ENCODE measurements at places on chromosomes 12 and 14.

DNA sequence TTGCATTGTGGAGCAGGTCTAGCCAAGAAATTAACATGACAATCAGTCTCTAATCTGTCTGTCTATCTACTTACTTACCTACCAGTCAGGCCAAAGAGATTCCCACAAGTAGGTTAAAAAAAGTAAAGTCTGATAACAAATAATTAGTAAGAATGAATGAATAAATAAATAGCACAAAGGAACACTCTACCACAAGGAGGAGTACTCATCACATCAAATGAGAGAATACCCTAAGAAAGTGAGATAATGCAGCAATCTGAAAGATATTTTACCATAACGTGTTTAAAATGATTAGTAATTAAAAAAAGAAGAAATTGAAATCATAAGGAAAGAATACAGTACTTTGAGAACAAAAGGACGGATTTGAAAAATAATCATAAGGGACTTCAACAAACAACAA is 187.2 kb downstream of the SYNE2 start:
- no peak for DNase-seq

- no peak for DNase-seq
Measured at GRCh38 chr14:70982200-70982599, 74.9 kb downstream of the PCNX1 start.

GRCh38 chr12:67879937-67880336 is 109.3 kb upstream of the IFNG-AS1 start:
- no peak for DNase-seq

DNA sequence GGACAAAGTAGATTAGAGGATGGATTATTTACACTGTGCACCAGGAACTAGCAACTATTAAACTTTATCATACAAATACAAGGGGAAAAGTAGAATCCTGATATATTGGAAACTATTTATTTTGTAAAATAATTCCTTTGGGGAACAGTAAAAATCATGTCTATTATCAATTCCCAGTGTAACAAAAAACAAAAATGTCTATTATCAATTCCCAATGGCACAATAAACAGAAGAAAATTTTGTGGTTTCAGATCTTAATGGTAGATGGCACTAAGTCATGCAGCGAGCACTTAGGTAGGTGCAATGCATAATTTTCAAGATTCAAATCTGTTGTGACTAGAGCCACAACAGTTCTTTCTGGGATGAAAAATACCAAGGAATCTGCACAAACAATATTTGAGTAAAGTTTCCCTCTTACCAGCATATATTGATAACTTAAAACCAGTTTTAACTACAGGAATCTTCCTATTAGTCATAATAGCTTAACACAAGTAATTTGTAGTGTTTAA is 13.7 kb downstream of the CFL2 start:
- DNase-seq: no peak

- DNase-seq: no peak
Measured at GRCh38 chr12:45131506-45131905, 80.6 kb upstream of the DBX2 start.

- no peak for DNase-seq
Measured at GRCh38 chr12:122799641-122800243, 25.4 kb downstream of the CCDC62 start.

DNA sequence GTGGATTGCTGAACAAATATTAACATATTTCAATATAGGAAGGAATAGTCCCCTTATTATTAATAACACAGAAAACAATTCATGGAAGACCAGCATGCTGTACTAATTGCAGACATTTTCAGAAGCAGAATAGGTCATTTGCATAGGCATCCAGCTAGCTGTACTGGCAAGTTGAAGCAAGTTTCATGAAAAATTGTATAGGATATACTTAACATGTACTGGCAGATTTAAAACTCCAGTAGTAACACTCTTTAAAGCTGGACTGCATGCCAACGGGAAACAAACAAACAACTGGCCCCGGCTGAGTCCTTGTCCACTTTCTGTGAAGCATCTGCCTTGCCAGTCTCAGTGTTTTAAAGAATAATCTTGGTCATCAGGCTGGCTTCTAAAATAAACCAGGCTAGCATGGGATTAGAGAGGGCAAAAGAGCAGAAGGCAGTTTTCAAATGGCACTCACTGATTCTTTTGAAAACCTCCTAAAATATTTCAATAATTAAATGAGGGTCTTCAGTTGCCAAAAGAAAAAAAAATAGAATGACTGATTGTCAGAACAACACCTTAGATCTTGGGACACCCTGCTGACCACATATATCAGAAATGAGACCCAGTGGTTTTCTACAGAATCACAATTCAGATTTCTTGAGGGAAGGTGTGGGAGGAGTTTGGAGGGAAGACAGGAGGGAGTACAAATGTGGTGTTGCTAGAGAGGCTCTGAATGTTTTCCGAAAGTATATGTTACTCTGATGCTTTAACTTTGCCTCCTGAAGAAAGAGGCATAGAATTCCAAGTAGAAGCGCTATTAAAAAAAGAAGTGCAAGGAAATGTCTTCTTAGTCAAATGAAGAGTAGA is 122.5 kb upstream of the KRAS start:
- DNase-seq: no peak

DNA sequence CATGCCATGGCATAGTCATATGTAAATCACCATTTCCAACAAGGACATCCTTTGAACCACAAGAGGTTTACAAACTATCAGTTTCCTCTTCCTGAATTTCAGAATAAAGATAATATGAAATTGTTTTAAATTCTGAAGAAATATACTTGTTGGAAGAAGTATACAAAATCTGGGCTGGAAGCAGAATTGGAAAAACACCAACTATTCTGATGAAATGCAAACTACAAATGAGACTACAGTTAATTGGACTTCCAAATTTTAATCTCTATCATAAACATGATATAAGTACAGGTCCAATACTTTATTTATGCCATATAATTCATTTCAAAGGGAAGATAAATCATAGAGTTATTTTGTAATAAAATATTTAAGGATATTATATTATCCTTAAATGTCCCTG is 80.1 kb downstream of the NOVA1 start:
- no peak for DNase-seq

GRCh38 chr12:113173081-113173698 is 12.1 kb downstream of the DDX54 start:
- no peak for DNase-seq

GRCh38 chr12:13788626-13789025 is 192.8 kb downstream of the GRIN2B start:
- DNase-seq: no peak

GRCh38 chr14:95260537-95261361 is 59.0 kb downstream of the CLMN start:
- DNase-seq: no peak

GRCh38 chr14:92951912-92952471 is 29.0 kb downstream of the CHGA start:
- DNase-seq: peak; percentile 15

- no peak for DNase-seq
Measured at GRCh38 chr12:128322341-128322740, 55.4 kb downstream of the TMEM132C start.

DNA sequence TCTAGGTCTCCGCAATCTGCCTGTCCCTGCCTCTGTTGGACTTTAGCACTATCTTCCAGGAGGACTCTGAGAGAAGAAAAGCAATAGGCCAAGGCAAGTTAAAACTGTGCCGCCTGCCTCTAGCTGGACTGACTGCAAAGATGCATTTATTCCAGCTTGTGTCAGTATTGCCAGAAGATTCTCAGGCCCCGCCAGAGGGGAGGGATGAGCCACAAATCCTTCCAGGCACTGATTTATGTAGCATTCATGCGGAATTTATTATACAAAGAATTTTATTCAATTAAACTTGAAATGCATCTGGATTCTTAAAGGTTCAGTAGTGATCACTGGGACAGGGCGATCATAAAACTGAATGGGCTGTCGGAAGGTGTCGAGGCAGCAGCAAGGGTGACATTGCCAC is 19.8 kb downstream of the MMAB start:
- DNase-seq: no peak

GRCh38 chr14:59187118-59187517 is 1.3 kb upstream of the DAAM1 start:
- no peak for DNase-seq

- DNase-seq: peak; percentile 70
Measured at GRCh38 chr12:121536054-121536898, 44.5 kb downstream of the KDM2B start.

DNA sequence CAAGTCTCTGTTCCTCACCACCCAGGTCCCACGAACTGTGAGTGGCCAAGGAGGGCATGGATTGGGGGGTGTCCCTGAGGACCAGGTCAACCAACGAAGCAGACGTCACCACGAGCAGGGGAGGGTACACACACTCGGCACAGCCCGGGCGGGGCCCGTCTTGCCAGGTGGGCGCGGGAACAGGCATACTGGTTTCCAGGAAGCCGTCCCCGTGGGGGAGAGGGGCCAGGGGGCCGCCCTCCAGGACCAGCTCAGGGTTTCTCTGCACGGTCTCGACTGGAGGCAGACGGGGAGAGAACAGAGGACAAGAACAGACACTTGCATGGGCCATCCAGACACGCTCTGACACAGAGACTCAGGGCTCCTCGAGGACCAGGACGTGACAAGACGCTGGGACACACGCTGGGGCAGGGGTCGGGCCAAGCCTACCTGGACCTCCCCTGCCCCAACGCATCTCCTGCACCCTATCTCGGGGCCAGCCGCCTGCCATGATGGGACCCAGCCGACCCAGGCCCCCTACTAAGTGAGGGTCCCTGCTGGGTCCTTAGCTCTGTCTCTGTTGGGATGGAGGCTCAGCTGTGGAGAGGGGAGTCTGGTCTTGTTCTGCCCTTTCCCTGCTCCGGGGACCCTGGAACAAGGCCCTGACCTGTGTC is 11.3 kb downstream of the ARL6IP4 start:
- no peak for DNase-seq

DNA sequence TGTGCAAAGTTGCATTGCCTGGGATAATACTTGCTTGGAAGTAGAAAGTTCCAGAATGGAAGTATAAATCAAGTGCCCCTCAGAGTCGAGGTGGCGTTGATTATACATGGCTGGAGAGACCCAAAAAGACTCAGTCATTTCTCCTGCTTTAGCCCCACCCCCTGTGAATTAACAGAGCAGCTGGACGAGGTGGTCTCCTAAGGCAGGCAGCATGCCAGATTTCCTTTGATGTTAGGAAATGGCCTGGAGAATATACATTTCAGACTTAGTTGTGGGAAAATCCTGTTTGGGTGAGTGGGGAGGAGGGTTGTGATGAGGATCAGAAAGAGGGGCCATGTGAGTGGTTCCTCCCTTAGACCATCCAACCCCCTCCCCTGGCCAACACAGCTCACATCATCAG is 406.1 kb upstream of the TMPO start:
- no peak for DNase-seq

DNA sequence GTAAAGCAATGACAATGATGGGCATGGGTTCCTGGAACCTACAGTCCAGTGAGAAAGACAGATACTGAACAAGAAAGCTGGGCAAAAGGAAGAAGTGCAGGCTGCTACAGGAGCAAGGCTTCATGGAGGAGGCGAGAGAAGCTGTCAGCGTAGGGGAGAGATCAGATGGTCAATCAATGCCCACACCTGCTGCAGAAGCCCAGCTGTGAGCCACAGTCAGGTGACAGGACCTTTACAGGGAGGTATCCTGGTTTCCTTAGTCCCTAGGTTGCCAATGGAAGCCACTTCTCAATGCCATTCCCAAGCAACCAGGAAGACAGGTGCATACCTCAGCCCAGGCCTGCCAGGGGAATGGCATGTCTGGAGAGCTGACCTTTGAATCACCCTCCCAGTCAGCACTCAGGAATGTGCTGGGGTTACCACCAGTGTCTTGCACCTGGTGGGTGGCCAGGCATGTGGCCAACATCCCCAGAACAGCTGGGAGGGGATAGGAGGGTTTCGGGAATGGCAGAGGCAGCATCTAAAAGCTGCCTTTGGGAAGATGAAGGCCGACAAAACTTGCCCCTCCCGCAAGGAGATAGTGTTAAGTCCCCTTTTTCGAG is 170.3 kb downstream of the TTC7B start:
- DNase-seq: no peak

- no peak for DNase-seq
Measured at GRCh38 chr12:11666131-11667050, 16.9 kb downstream of the ETV6 start.

DNA sequence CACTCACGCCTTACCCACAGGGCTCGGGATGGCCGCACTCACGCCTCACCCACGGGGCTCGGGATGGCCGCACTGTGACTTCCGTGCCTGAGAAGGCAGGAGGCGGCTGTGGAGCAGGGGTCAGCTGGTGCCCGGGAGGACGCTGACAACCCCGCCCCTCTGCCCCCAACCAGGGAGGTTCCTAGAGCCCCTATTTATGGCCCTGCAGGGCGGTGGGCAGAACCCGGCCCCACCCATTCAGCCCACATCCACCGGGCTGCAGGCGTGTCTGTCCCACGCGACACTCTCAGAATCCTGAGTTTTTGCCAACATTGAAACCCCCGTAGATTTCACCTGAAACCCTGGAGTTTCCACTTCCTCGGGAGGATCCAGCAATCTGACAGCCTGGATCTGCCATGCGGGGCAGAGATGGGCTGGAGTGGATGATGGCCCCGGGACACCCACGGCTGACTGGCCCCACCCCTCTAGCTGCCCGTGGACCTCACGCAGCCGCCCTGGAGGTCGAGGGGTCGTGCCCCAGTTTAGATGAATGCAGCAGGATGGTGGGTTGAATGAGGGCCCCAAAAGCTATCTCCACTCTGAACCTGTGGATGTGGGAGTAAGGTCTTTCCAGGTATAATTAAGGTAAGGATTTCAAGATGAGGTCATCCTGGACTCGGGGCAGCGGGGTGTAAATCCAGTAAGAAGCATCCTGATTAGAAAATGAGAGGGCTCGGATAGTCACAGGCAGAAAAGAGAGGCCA is 20.4 kb downstream of the GALNT9 start:
- no peak for DNase-seq

GRCh38 chr14:22296088-22296487 is 292.9 kb downstream of the DAD1 start:
- DNase-seq: no peak

- no peak for DNase-seq
Measured at GRCh38 chr12:114743799-114744198, 59.8 kb upstream of the TBX3 start.

DNA sequence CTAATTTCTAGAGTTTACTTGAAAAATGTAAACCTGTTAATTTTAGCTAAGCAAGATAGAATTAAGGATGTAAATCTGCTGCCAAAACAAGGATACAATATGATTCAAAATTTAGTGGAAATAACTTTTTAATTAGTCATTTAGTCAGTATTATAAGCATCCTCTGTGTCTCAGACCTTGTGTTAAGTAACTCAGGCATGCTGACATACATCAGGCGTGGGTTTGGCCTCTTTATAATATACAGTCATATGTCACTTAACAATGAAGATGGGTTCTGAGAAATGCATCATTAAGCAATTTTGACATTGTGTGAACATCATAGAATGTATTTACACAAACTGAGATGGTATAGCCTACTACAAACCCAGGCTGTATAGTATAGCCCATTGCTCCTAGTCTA is 386.9 kb downstream of the ZFP36L1 start:
- DNase-seq: no peak

DNA sequence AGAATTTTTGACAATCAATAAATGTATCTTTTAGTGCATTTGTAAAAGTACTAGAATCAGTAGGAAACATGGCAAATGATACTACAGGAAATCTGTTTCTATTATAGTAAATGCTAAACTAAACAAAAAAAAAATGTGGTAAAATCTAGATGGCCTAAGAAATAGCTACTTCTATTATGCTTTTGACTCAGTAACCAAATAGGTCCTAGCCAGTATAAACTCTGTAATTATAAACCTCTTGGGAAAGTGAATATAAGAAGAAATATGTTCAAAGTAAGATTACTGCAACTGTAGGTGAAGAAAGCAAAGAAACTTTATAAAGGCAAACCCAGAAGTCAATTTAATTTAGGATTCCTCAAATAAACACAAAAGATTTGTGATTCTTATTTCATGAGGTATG is 581.2 kb downstream of the LRFN5 start:
- no peak for DNase-seq
